ENCODE measurements at places on chromosomes 11 and 22.

- no peak for DNase-seq
Measured at GRCh38 chr11:68523743-68524142, 63.2 kb downstream of the PPP6R3 start.

DNA sequence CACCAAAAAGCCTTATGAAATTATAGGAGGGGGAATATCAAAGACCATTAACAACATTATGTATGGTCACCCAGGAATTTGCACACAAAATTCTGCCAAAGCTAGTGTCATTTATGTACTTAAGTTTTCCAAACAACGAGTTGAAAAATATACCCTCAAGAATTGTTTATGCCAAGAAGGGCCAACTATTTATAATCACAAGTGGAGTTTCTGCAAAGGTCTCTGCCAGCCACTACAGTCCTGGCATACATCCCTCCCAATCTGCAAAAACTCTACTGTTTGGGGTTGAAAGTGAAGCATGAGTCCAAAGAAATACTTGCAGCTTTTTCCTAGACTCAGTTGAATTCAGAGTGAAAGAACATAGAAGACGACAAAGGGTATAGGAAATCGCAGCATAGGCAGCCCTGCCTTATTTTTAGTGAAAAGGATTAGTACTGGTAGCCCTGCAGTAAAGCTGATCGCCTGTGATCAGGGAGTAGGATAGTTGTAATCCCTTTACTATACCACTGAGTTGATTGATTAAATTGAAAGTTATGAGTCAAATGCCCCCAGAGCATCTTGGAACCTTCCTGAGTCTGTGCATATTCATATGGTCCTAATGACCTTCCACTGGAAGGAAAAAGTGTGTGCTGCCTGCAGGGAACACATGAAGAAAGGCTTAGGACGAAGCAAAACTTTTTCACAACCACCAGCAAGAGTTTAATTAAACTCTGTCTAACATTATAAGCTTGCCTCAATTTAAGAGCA, 144.0 kb downstream of the SPON1 start:
- no peak for DNase-seq

- DNase-seq = no peak
Measured at GRCh38 chr11:63537293-63538101, 889 bp downstream of the PLAAT4 start.

DNA sequence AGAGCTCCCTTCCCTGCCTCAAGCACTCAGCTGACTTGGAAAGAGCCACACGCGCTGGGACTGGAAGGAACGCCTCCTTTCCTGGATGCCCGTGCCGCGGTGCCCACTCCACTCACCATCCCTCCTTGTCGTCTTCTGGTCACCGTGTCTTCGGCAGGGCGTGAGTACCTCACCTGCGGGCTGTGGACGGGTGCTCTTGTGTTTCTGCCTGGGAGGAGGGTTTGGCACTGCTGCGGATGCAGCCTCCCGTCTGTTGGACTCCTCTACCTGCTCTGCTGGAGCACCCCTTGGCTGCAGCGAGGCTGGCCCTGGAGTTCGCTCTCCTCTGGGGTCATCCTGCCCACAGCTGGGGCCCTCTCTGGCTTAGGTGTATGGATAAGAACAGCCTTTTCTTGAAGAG, 612.7 kb downstream of the BRD1 start:
- DNase-seq = no peak

GRCh38 chr22:45192701-45193187, 29.0 kb downstream of the NUP50 start:
- DNase-seq = no peak

DNA sequence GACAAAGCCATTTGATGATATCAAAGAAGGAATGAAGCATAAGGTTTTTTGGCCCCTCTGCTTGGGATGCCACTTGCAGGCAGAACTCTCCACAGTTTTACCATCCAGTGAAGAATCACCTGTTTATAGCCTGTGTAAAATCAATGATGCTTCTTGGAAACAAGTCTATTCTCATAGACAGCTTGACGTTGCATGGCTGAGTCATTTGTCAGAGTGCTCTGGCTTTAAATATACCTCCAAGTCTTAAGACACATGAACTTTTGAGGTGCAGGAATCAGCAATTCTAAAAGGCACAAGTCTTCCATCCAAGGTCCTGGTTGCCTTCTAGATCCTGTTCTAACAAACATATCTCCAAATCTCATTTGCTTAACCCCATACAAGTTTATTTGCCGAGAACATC, 53.6 kb upstream of the KIRREL3 start:
- DNase-seq = no peak

DNA sequence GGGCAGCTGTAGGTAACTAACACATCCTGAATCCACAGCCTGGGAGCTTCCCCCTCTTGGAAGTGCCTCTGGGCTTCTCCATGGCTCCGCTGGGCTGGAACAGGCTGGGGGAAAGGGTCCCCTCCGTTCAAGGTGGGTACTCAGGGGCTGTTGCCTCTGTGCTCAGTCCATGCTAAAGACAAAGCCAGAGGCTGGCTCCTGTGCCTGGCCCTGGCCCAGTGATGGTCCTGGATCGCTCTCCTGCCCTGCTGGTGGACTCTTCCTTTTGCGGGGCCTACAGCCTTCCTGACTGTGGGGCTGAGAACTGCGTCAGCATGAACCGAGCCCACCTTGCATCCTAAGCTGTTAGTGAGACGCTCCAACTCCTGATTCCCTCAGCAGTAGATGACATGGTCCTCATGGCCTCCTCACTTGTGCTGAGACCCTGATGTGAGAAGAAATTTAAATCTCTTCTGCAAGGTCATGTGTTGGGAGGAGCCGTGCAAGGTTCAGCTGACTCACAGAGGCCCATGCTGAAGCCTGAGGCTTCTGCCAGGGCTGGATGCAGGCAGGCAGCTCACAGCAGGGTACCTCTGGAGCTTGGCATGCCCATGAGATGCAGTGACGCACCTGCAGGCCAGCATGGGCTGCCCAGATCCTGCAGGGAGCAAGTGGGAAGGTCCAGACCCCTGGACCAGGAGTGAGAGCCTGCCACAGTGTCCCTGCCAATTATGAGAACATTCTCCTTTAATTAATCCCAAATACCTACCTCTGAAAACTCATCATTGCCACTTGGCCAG, 1285.5 kb downstream of the TBC1D22A start:
- no peak for DNase-seq

DNA sequence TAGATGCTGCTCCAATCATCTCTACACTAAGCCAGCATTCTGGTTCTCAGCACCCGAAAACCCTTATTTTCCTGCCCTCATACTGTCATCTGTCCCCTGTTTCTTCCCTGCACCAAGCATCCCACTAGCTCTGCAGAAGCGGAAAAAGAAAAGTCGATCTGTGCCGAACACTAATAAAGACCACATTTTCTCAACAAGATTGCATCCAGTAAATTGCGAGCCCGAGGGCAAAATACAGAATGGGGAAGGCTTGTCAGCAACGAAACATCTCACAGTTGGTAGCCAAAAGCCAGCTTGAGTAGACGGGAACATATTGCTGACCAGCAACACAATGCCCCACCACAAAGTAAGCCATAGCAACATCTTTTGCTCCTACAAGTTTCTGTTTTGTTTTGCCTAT, 227.4 kb downstream of the CADM1 start:
- no peak for DNase-seq

Data from activated CD4-positive, alpha-beta T cell treated with anti-CD3 and anti-CD28 coated beads for 24 hours (primary cell).